Spinal cord (tissue), 10 donors: ENCODE measurements at places on chromosomes 5 and 9. TPM values are rescaled to one million over a fixed set of nuclear protein-coding genes. Genes with fewer than 3 reads are reported as not detected.

The CDX1 gene
- total RNA-seq: not detected

The CHD1 gene
- total RNA-seq: 78.6 TPM

The RMRP gene
- total RNA-seq: 50,424 TPM

The FLT4 gene
- total RNA-seq: 3.9 TPM

The HNRNPAB gene
- 49.0 TPM for total RNA-seq

The KLF4 gene
- 39.1 TPM for total RNA-seq

The PCDHGB1 gene
- 8.6 TPM for total RNA-seq

The OR1K1 gene
- total RNA-seq: not detected

The PITX1 gene
- total RNA-seq: not detected

The ZNG1F gene
- 10.4 TPM for total RNA-seq

The SHROOM1 gene
- 6.3 TPM for total RNA-seq

The CD74 gene
- 96.3 TPM for total RNA-seq

The PCDHGA12 gene
- 10.7 TPM for total RNA-seq

The ACER2 gene
- 3.3 TPM for total RNA-seq

The F2R gene
- total RNA-seq: 25.2 TPM

The ARHGEF39 gene
- total RNA-seq: 1.5 TPM

The MYOZ3 gene
- 5.5 TPM for total RNA-seq

The SARDH gene
- total RNA-seq: 7.4 TPM

The FEM1C gene
- total RNA-seq: 46.1 TPM

The SLIT3 gene
- total RNA-seq: 18.5 TPM

The BTNL3 gene
- total RNA-seq: not detected

The OR1N1 gene
- total RNA-seq: not detected
